Gastrocnemius medialis (tissue), 4 donors: ENCODE measurements at places on chromosomes 13 and 19. TPM values are rescaled to one million over a fixed set of nuclear protein-coding genes. Genes with fewer than 3 reads are reported as not detected.
A peak's percentile ranks its signal among the peaks of the same experiment; 100 is the strongest.

GRCh38 chr13:20461860-20462532, 63.7 kb downstream of the CRYL1 start:
- DNase-seq = no peak

DNA sequence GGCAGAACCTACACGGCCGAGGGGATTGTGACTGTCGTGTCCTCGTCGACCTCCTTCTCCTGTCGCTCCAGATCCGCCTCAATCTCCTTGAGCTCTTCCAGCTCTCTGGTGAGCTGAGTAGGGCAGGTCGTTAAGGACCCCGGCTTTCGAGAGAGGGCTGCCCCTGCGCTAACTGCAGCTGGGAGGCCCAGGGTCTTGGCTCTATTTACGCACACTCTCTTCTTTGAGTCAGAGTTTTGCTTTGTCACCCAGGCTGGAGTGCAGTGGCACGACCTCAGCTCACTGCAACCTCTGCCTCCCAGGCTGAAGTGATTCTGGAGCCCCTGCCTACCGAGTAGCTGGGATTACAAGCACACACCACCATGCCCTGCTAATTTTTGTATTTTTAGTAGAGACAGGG, 7.6 kb downstream of the SPC24 start:
- no peak for DNase-seq

Gene C19orf67
- total RNA-seq = not detected

Gene ITPKC
- total RNA-seq = 14.9 TPM

GRCh38 chr13:34591900-34592529, 350.1 kb upstream of the NBEA start:
- peak; percentile 35 for DNase-seq

GRCh38 chr19:7953576-7953975, 10.1 kb upstream of the TIMM44 start:
- no peak for DNase-seq

GRCh38 chr19:50203281-50204080, at the start of gene MYH14:
Gene MYH14, plus strand, starts transcription at chr19:50203622. Its CDS starts 6,744 bp downstream, at chr19:50210366.
- DNase-seq = peak; percentile 91

- DNase-seq = no peak
These were observed 253.9 kb upstream of the SGCG start for GRCh38 chr13:22926748-22927400.

GRCh38 chr13:86080340-86080995, 281.2 kb upstream of the SLITRK6 start:
- DNase-seq = no peak

DNA sequence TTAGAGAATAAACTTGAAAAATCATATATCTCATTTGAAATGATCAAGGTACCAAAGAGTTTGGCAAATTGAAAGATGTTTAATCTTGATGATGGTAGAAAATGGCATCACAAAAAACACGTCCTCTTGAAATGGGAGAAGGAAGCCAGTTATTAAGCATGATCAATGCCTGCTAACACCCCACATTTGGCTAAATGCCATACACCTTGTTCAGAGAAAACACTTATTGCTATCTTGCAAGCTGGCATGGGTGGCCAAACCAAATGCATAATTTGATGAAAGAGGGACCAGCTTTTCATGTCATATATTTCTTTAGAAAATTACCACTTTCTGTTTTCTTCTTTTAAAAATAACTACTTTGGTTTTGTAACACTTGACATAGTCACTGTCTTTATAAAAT, 141.3 kb downstream of the ZAR1L start:
- DNase-seq = no peak

DNA sequence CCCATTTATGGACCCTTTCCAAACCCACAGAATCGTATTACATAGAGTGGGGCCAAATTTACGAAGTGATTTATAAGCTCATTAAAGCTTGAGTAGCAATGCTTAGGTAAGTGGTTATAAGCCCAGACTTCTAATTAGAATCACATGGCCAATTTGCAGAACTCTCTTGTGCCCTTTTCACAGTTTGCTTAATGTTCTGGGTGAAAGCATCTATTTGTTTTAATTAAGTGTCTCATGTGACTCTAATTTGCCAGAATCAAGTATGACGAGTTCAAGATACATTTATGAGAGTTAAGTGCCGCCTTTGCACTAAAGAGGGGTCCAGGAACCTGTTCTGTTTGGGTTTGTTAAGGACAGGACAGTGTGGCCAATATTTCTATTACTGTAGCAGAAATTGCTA, 46.0 kb upstream of the ZNF681 start:
- DNase-seq = no peak

- DNase-seq = no peak
These were observed 1.6 kb upstream of the IGFL4 start for GRCh38 chr19:46042252-46042883.

Gene GRIN2D
- total RNA-seq = 0.07 TPM

Gene PSG7
- total RNA-seq = not detected

DNA sequence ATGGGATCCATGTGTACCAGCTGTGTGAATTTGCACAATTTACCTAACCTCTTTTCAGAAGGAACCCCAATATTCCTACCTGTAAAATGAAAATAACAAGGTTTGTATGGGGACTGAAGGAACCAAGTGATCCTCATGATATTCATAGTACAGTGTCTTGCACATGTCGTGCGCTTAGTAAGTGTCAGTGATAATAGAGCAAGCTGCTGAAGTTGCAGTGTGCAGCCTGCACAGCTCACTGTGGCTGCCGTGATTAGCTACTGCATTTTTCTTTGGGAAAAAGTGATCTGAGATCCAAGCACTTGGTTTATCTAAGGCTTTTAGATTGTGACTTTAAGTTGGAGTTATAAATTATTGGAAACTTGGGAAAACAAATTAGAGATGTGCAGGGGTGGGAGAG, 135.9 kb upstream of the FRY start:
- DNase-seq = no peak

- no peak for DNase-seq
These were observed 5.1 kb upstream of the COMP start for GRCh38 chr19:18796239-18796638.

DNA sequence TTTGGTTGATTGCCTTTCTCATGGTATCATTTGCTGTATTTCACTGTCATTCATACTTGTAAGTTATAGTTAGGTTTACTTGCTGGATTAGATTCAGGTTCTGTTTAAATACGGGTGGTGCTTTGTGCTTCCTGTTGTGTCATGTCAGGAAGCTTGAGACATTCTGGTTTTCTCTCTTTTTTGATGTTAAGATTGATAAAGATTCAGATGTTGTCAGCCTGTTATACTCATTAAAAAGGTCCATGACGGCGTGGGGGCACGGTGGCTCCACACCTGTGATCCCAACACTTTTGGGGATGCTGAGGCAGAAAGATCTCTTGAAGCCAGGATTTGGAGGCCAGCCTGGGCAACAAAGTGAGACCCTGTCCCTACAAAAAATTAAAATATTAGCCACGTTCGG, 45.7 kb downstream of the NAA16 start:
- no peak for DNase-seq

DNA sequence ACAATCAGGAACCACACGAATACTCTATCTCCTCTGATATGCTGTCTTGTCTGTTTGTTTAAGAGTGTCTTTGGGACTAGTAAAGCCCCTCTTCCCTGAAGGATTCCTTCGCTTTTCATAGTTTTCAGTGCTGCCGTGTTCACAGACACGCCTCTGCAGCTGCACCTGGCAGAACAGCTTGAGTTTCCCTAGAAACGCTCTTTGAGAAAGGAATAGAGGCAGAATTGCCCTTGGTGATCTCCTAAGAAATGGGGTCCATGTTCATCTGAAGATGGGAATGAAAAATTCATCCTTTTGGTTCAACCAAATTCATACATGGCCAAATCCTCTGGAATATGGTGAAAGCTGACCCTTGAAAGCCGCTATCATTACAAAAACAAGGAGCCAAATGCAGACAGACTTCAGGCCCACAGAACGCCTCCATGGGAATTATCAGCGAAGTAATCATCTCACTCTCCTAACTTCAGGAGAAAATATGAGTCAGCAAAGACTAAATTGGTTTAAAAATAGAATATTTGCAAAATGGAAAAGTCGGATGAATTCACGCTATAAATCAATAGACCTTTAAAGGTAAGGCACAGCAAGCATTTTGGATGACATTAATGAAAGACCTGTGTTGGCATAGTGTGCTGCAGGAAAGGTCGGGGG, 5.5 kb downstream of the SACS start:
- no peak for DNase-seq

DNA sequence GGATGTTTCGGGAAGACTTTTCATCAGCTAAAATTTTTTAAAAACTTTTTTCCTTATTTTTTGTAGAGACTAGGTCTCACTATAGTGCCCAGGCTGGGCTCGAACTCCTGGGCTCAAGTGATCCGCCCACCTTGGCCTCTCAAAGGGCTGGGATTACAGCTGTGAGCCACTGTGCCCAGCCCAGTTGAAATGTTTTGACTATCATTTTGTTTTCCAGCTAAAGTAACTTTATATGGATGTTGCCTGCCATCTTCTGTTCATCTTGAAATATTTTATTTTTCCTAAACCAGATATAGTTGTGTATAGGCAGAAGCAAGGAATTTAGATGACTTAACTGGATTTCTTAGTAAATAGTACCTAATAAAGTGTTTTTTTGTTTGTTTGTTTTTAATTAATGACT, 7.0 kb downstream of the CAB39L start:
- DNase-seq = no peak

- no peak for DNase-seq
These were observed 226.7 kb upstream of the IPO5 start for GRCh38 chr13:97726664-97727280.

Gene NCCRP1
- not detected for total RNA-seq

- no peak for DNase-seq
These were observed 146.3 kb downstream of the DCLK1 start for GRCh38 chr13:35984776-35985453.

DNA sequence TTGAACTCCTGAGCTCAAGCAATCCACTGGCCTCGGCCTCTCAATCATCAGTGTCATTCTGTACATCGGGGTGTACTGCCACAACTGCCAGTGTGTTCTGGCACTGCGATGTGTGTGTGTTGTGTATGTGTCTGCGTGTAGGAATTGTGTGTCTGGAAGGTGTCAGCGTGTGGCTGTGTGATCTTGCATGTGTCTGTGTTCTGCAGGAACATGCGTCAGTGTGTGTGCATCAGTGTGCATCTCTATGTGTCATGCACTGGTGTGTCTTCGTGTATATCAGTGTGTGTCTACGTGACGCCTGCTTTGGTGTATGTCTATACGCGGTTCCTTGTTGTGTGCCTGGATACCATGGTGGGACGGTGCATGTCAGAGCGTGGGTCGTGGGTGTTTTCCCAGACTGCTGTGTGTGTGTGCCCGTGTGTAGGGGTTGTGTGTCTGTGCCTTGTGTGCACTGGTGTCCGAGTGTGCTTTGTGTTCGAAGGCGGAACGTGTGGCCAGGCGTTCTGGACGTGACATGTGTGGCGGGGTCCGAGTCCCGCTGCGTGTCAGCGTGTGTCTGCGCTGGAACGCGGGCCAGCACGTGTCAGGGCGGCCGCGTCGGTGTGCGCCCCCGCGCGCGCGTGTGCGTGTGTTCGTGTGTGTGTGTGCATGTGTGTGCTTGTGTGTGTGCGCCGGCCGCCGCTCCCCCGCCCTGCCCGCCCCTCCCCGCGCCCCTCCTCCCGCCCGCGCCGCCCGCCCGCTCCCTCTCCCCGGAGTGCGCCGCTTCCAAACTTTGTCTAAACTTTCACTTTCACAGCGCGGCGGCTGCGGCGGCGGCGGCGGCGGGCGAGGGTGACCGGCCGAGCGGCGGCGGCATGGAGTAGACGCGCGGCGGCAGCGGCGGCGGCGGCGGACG, at the start of gene NFIX:
NFIX (plus strand) TSS at position 775 of the 895 bp plus-strand sequence. CDS start 363 bp downstream, outside the sequence.
- DNase-seq = no peak

Gene NDFIP2
- 22.7 TPM for total RNA-seq

Gene FGF21
- not detected for total RNA-seq

Gene SIGLEC5
- total RNA-seq = 1.0 TPM
